ENCODE measurements at places on chromosomes 7 and 10.
A peak's percentile ranks its signal among the peaks of the same experiment; 100 is the strongest.

DNA sequence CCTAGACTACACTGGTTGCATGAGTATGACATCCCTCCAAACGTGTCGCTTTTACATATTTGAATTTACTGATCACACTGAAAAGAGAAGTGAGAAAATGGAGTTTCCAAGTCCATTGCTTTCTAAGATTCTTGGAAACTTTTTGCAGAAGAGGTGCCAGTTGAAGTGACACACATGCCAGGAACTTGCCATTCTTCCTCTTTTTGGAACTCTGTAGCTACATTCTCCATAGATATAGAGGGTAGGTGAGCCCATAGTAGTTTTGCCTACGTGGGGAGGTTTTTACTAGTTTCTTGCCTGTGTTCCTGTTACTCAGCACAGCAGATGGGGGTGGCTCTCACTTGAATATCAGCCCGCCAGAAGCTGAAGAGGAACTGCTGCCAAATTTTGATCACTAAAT, 286.6 kb upstream of the NRP1 start:
- DNase-seq = no peak

GRCh38 chr10:58979711-58980110, 196.7 kb upstream of the PHYHIPL start:
- no peak for DNase-seq

GRCh38 chr7:44530990-44531389, 10.1 kb downstream of the NPC1L1 start:
- no peak for DNase-seq

DNA sequence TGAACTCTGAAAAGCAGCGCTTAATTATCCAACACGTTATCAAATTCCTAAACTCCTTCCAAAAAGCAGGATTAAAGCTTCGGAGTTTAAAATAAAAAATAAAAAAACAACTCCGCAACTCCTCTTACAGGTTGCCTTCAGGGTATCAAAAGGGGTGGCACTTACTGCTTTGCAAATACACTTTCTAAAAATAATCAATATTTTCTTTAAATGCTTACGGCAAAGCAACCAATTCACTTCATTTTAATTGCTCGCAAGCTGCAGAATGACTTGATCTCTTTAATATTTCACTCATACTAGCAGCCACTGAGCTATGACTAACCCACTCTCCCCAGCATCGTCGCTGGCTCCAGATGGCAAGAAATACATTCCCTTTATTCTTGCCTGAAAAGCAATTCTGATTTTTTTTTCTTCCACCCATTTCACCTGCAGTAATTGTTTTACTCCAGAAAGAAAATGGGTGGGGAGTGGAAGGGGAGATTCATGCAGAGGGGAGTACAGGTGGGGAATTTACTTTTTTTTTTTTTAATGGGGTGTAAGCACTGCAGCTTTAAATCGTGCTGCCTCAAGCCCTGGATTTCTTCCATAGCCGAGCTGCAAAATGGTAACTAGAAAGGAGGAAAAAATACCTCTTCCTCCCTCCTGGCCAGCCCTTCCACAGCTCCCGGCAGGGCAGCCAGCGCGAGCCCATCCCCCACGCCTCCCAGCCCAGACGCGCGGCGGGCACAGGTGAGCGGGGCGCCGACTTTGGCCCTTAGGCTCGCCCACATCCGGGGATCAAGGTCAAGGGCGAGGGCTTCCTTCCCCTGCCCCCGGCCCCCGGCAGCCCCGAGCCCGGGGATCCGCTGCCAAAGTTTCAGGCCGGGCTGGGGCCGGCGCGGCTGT, 54.2 kb upstream of the FHIP2A start:
- DNase-seq = peak; percentile 22

DNA sequence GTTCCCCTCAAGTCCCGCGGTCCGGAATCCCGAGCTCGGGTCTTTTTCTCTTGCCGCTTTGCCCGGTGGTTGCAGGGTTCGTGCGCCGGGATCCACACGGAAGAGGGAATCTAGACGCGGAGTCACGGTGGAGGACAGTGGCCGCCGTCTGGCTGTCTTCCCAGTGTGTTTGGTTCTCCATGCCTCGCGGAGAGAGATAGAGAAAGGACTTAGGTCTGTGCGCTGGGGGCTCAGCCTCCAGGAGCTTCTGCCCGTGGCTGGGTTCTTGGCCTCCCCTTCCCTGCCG, 1.6 kb downstream of the FFAR4 start:
- no peak for DNase-seq

GRCh38 chr10:15035385-15036301, 8.1 kb upstream of the OLAH start:
- DNase-seq = no peak

Data from activated CD4-positive, alpha-beta T cell treated with anti-CD3 and anti-CD28 coated beads for 36 hours (primary cell).